ENCODE measurements at places on chromosomes 3 and 15.

DNA sequence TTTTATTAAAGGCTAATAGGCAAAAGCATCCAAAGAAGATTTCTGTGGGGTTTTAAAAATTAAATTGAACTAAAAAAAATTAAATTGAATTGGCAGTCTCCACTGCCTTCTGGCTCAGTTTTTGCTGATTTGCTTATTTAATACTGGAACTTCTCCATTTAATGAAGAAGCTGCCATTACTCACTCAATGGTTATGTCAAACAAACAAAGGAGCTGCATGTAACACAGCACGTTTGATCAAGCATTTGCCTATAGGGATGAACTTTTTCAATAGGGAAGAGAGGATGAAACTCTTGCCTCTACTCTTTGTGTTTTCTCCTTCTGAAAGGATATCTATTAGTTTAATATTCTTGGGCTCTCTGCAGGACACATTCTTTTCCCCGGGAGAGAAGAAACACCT lies 4.8 kb upstream of the HCLS1 start:
- DNase-seq: no peak

DNA sequence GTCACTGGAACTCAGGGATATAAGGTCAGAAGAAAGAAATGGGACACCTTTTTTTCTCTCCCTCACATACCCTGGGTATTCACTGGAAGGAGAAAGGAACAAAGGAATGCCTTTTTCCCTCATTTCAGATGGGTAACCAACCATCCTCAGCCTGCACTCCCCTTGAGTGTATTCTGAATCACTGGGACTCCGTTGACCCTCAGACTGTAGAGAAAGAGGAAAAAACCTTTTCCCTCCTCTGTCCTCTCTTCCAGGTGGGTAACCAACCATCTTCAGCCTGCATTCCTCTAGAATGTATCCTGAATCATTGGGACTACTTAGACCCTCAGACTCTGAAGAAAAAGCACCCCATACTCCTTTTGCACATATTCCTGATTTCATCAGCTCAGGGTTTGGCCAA lies 11.4 kb downstream of the PRR20G start:
- DNase-seq: no peak

- DNase-seq: no peak
Measured at GRCh38 chr15:27182561-27183110, 211.7 kb downstream of the GABRG3 start.

DNA sequence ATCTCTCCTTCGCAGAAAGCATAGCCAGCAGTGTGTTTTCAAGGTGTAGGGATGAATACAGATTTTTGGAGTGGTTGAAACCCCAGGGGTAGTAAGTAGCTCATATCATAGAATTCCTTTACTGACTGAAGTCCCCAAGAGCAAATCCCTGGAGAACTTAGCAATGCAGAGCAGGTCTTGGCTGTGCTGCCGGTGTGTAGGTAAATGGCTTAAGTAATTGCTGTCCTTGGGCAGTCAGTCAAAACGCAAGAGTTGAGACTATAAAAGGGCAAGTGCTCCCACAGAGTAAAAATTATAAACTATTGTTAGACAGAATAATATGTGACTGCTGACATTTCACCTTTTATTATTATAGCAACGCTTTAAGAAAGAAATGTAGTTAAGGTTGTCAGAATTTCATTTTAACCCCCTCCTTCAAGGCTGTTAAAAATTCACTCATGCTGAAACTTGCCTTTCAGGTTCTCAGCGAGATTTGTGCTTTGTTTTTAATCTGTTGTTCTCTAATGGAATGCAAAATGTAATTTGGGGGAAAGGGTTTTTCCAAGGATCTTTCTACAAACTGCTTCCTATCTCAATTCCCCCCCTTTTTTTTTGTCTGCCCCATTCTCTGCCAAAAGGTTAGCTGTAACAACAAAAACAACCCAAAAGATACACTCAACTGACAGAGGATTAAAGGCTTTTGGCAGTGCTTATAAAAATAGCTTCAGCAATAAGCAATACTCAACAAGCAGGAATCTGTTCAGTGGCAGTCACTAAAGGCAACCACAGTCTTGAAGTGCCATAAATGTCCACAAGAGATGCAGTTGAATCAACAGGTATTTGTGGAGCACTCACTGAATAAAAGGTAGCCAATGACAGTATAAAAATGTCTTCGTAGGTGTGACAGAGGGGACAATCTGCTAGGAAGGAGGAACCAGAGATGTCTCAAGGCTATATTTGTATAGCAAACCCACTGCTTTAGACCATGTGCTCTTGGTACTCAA lies 105.3 kb downstream of the THRB start:
- no peak for DNase-seq

GRCh38 chr3:10287936-10288574 lies 4.7 kb downstream of the GHRL start:
- DNase-seq: no peak

DNA sequence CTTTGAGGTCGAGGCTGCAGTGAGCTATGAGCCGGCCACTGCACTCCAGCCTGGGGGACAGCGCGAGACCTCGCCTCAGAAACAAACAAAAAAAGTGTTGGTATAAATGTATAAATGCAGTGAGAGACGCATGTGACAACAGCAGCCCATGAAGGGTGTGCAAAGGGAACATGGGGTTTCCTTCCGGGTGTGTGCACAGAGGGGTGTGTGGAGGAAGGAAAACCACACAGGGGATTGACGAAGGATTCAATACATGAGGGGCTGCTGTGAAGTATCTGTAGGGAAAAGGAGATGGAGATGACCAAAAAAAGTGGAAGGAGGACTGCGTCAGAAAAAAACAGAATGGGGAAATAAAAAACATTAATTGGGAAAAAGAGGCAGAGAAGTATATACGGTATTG lies 1.1 kb downstream of the MTFMT start:
- no peak for DNase-seq

- no peak for DNase-seq
Measured at GRCh38 chr3:29525254-29525881, 244.5 kb downstream of the RBMS3 start.

DNA sequence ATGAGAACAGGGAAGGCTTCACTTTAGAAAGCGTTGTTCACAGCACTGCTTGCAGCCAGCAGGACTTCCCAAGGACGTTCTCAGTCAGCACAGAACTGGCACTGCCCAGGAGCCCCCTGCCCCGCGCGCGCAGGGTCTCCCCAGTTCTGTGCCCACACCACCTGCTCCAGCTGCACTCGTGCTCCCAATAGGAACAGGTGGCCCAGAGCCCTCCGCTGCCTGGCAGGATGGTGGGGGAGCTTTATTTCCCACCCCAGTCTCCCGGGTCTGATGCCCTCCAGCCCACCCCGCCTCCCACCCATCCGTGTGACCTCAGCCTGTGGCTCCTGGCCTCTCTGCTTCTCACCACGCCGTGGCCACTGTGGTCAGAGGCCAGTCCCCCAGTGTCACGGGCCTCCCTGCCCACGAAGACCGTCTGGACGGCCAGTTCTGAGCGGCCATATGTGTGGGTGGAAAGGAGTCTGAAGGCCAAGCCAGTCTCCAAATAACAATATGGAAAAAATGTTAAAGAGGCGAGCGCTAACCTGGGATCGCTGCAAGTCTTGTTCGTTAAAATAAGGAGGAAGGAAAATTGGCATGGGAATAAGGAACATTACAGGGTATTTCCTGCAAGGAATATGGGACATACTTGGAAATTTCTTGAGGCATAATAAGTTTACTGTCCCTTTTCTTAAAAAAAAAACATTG lies 54.6 kb upstream of the PCSK6 start:
- no peak for DNase-seq

DNA sequence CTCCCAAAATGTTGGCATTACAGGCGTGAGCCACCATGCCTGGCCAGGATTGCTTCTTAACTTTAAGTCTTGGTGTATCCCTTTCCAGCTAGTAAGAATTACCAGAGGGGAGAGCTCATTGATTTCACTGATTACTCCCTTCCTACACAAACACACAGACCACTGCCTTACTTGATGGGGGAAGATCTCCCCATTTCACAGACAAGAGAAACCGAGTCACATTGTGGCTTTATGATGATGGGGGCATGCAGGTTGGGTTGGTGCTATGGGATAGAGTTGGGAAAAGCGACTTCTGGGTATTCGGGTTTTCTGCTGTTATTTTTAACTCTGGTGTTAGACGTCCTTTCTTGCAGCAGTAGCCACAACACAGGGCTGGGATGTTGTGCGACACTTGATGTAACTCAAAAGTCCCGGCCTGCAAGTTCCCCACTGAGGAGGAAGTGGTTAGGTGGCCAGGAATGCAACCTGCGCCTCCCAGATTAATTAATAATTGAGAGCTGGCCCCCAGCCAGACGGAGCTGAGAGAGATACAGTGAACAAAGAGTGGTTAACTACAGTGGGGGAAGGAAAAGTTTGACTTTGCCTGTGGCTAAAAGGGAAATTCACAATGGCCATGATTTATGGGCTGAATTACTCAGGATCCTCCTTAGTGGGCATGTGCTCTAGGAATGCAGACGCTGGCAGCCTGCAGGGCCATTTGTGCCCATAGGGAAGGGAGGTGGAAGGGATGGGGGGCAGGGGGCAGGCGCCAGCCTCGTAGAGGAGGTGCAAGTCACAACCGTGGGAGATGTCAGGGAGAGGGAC lies 63.6 kb downstream of the SMAD6 start:
- DNase-seq: no peak

Data from activated CD8-positive, alpha-beta memory T cell treated with anti-CD3 and anti-CD28 coated beads, Interleukin-2, amount 50 U/mL, for 48 hours (primary cell).